ENCODE measurements at places on chromosomes 13 and 19.
A peak's percentile ranks its signal among the peaks of the same experiment; 100 is the strongest.

DNA sequence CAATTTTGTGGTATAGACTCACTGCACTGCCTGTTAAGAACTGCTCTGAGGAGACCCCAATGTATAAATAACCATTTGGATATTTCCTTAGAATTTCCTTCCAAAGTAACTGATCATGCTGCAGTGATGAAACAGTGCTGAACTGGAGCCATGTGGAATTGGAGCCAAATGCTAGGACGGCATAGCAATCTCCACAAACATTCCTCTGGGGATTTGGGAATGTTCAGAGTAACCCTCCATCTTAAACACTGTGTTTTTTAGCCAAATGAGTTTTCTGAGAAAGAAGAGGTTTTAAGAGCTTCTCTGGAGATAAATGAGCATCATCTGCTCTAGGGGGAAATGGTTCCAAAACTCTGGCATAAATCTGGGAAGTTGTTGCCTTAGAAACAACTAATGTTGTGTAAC is 98.2 kb downstream of the OLFM4 start:
- DNase-seq: no peak

GRCh38 chr19:21505459-21506451 is at the start of gene ZNF429:
TSS of gene ZNF429 (plus strand) at chr19:21505602. CDS start at chr19:21505772, 170 bp downstream.
- DNase-seq: peak; percentile 98

DNA sequence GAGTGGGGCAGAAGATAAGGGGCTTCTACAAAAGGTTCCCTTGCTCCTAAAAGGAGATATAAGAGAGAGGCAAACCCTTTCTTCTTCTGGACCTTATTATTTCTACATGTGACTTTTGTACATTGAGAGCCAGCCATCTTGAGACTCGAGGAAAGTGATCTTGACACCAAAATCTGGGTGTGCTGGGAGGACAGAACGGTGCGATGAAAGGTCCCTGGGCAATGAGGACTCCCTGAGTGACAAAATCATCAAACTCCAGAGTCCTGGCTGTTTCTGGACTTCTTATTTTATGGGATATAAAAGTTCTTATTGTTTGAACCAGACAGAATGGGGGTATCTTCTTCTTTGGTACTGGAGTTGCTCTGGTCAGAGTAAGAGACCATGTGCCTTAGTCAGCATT is 411.0 kb downstream of the ZNF536 start:
- no peak for DNase-seq

DNA sequence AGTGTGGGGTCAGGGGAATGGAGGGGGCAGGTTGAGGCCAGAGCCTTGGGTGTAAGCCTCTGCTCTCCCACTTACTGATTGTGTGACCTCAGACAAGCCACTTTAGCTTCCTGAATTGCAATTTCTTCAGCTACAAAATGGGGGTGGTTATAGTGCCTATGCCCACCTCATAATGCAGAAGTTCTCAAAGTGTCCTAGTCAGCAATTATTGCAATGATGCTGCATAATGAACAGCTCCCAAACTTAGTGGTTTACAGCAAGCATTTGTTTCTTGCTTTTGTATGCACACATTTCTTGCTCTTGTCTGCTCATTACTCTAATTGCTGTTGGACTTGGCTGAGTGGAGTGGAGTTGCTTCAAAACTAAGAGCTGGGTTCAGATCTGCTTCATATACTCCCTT is 36.0 kb downstream of the CYP4F22 start:
- DNase-seq: no peak

DNA sequence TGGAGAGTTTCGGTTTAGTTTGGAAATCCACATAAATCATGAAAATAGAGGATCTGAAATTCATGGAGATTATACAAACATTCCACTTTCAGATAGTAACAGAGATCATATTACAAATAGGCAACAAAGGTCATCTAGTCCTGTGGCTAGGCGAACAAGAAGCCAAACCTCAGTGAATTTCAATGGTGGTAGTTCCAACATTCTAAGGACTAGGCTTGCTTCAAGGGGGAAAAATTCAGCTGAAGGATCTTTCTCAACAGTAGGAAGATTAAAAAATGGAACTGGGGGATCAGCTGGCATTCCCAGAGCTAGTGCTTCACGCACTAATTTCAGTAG is 47.0 kb downstream of the FOXO1 start:
- no peak for DNase-seq

DNA sequence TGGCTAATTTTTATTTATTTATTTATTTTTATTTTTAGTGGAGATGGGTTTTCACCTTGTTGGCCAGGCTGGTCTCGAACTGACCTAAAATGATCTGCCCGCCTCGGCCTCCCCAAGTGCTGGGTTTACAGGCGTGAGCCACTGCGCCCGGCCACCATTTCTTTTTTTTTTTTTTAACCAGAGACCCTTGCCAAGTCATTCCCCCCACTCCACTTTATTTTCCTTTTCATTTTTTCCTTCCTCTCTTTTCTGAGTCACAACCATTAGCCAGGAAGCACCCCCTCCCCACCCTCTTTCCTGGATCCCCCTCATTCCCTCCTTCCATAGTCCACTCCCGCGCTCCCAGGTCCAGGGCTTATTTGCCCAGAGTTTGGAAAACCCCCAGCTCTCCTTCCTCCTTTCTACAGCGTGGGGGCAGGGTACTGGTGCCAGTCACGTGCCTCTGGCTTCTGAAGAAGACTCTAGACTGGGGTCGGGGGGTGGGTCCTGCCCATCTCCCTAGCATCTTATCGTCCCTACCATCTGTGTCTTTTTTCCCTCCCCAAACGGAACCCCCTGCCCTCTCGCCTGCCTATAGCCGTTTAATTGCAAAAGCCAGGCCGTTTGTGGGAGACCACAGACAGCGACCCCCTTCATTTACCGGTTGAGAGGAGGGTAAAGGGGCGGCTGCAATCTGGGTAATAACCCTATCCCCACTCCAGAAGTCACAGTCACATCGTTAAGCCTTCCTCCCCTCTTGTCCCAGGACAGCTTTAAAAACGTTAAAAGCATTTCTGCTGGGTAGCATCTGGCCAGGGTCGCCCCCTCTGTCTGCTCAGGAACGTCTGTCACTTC is 1.1 kb upstream of the CALR start:
- DNase-seq: peak; percentile 93

GRCh38 chr13:70253411-70253810 is 145.2 kb upstream of the KLHL1 start:
- DNase-seq: peak; percentile 68

DNA sequence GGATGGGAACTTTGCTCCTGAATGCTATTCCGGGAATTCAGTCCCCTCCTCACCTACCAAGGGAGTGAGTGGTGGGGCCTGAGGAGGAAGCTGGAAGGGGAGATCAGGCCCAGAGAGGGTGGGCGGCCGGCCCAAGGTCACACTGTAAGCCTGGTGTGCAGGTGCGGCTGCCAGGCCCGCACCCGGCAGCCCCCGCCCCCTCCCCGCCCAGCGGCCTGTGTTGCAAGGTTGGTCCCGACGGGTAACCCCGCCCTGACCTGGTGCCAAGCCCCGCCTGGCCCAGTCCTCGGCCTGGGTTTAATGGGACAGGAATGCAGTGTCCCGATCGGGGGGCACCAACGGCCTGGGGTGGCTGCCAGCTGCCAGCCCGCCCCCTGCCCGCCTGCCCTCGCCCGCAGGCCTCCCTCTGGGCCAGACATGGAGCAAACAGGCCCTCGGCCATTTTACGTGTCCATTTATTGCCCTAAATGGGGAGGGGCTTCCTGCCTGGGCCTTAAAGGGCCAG is 5.5 kb downstream of the ZBTB7A start:
- peak; percentile 60 for DNase-seq

GRCh38 chr13:50589651-50590054 is 253.8 kb downstream of the DLEU7 start:
- no peak for DNase-seq

DNA sequence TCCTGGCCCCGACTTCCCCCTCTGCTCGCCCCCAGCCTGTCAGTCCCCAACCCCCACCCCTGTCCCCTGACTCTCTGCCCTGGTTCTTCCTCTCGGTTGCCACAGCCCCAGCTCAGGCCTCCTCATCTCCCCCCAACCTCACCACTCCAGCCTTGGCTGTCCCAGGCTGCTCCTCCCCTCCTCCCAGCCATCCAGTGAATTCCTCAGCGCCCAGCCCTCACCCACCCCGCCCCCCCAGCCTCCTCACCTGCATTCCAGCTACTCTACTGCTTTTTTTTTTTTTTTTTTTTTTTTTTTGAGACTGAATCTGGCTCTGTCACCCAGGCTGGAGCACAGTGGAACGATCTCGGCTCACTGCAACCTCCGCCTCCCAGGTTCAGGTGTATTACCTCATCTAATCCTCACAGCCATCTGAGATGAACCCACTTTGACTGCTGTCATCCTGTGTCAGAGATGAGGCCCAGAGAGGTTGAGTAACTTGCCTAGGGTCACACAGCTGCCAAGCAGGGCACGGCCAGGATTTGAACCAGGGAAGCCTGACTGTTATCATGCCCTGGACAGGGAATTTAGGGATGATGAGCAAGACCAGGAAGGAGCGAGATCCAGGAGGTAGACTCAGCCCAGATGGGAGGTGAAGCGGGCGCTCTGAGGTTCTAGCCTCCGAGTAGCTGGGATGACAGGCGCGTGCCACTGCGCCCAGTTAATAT is 2.6 kb downstream of the SULT2B1 start:
- DNase-seq: peak; percentile 38

DNA sequence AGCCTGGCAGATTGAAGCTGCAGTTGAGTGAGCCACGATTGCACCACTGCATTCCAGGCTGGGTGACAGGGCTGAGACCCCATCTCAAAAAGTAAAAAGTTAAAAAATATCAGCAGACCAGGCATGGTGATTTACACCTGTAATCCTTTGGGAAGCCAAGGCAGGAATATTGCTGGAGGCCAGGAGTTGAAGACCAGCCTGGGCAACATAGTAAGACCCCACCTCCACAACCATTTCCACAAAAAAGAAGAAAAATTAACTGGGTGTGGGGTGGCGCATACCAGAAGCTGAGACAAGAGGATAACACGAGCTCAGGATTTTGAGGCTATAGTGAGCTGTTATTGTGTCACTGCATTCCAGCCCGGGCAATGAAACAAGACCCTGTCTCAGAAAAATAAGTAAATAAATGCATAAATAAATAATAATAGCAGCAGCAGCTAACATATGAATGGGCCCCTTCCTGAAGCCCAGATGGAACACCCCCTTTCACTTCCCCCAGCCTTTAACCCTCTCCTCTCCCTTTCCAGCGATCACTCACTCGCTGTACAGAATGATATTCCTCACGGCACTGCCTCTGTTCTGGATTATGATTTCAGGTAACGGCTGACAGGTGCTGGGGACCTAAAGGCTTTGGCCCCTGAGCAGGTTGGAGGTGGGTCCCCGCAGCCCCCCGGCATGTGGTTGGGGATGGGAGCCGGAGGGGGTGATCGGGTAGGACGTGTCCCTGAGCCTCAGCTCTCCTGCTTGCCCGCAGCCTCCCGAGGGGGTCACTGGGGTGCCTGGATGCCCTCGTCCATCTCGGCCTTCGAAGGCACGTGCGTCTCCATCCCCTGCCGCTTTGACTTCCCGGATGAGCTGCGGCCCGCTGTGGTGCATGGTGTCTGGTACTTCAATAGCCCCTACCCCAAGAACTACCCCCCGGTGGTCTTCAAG is 3.2 kb downstream of the MAG start:
- no peak for DNase-seq

DNA sequence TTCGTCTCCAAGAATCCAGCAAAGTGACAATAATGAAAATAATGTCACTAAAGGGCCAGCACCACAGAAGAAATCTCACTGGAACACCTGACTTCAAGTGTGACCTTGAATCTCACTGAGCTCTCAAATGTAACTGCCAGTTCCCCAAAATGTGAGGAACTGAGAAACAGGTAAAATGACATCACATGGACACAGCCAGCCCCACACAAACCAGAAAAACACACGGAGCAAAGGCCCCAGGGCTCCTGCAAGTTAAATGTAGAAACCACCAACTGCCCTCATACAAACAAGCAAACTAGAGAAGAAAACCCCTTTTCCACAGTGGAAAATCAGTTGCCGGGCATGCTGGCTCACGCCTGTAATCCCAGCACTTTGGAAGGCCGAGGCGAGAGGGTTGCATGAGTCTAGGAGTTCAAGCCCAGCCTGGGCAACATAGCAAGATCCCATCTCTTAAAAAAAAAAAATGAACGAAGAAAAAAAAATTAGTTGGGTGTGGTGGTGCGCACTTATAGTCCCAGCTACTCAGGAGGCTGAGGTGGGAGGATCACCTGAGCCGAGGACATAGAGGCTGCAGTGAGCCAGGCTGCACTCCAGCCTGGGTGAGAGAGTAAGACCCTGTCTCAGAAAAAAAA is 8.7 kb upstream of the KANK2 start:
- DNase-seq: no peak

GRCh38 chr13:90824032-90824431 is 523.5 kb upstream of the MIR17HG start:
- DNase-seq: no peak

All from NCI-H69 (cell line).